Stimulated activated CD4-positive, alpha-beta T cell treated with anti-CD3 and anti-CD28 coated beads, Interleukin-4, amount 100 ng/mL, for 48 hours (primary cell): ENCODE measurements at places on chromosomes 4 and X.

DNA sequence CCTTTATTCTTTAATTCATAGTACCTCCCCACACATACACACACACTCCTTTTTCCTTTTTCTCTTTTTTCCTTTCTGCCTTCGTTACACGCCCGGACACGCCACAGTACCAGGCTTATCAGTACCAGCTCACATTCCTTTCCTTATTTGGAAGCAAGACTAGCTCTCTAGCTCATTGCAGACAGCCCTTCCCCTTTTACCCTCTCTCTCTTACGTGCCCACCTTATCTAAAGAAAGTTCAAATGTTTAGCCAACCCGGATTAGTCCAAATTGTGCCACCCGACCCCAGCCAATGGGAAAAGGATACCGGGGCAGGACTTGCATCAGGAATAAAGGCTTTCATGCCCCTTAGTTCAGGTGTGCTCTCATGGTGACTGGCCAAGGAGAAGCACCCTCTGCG lies 194.7 kb upstream of the VCX3A start:
- no peak for DNase-seq

DNA sequence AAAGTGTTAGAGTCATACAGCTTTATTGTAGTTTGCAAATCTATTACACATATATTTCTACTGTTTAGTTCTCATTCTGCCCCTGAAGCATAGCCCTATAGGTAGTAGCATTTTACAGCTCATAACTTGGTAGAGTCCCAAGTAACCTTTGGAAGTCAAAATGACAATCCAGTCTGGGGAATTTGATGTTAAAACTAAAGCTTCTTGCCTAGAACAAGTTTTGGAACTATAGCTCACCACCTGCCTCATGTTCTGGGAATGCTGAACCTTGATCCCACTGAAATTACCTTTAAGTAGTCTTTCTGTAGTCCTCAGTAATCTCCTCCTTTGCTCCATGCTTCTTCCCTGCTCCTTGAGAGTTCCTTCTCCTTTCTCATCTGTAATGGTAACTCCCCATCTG lies 8.4 kb downstream of the UGT8 start:
- no peak for DNase-seq

DNA sequence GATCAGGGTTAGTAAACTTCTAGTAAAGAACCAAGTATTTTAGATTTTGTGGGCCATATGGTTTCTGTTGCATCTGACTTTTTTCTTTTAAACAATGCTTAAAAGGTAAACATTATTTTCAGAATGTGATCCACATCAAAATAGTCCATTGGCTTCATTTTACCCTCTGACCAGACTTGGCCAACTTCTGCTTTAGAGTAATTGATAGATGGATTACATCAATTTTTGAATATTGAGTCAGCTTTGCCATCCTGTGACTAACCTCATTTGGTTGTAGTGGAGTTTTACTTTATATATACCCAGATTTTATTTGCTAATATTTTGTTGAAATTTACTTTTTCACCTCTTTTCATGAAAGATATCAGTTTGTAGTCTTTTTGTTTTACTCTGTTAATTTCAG lies 559.8 kb downstream of the TLL1 start:
- DNase-seq = no peak

- no peak for DNase-seq
These were observed 5.2 kb downstream of the BMPR1B start for GRCh38 chr4:94763005-94763404.

DNA sequence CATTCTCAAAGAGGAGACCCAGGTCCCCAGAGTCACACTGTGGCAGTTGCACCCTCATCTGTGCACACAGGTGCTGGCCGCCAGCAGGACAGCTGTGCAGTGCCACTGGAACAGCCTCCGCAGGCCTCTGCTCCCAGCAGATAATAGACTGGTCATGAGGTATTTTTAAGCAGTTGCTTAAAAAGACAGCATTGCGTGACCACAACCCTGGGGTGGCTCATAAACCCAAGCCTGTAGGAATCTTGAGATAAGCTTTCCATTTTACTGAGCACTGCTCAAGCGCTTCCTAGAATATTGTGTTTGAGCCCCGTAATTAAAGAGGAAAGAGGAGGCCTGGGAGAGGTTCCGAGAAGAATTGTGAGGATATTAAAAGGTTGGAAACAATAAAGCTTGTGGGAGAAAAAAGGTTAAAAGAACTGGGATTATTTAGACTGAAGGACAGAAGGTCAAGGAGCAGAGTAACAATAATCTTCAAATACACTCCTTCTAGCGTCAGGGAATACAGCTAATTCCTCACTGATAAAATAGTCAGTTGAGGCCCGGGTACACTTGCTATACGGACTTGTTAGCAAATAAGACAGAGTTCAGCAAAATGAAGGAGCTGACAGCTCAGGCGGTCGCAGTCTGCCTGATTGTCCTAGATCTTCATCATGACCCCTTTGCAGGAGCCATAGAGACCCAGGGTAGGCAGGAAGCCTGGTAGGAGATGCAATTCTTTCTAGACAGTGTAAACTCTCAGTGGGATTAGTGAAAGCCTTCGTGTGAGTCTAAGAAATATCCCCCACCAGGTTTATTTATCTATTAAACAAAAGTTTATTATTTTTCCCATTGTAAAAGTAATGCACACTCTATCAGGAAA lies 86.2 kb upstream of the KIT start:
- DNase-seq = no peak

GRCh38 chrX:13755254-13755653 lies 20.7 kb downstream of the OFD1 start:
- no peak for DNase-seq

DNA sequence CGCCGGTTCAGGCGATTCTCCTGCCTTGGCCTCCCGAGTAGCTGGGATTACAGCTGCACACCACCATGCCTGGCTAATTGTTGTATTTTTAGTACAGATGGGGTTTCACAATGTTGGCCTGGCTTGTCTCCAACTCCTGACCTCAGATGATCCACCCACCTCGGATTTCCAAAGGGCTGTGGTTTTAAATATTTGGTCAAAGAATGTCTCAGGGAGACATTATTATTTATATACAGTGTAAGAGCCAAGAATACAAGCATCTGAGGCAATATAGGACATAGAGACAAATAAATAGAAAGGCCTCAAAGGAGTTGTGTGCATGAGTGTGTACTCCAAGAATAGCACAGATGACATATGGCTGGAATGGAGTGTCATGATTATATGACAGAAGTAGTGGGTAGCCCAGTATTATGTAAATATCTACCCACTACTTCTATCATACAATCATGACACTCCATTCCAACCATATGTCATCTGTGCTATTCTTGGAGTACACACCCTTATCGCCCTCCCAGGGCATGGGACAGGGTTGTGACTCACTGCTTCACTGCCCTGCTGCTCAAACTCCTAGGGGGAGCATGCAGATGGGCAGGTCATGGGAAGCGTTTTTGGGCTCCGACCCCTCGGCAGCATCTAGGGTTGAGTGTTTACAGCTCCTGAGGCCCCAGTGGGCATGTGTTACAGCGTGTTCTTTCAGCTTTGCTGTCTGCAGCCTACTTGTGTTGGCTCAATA lies 1649.8 kb upstream of the PCDH10 start:
- no peak for DNase-seq

DNA sequence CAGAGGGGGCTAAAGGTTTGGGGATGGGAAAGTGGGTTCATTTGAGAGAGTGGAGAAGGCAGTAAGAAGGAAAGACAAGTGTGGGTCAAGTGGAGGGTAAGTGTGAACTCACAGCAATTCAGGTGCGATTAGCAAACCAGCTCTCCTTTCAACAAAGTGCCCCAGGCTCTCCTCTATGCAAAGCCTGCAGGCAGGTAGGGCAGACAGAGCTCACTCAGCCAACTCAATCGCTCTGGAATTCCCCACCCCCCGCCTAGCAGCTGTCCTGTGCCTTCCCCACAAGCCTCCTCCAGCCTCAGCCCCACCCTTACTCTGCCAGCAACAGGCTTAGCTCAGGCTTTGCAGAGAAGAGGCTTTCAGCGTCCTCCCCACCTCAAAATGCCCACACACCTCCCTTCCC lies 14.8 kb upstream of the MAMLD1 start:
- DNase-seq = no peak

GRCh38 chrX:13047759-13048158 lies 3.3 kb upstream of the FAM9C start:
- DNase-seq = no peak

DNA sequence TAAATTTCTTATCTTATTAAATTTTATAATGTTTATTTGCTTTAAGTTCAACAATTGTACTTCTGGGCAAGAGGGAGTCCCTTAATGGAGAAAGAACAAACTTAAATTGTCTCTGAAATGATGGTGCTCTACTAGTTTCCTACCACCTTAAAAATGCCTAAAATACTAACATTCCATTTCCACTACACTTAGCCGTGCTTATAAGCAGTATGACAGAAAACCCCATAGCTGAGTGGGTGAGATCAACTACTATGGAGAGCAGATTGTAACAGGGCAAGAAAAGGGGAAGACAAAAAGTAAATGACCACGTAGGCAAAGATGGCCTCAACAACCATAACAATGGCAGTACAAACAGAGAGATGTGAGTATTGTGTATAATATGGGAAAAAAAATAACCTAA lies 35.0 kb downstream of the RFC1 start:
- DNase-seq = no peak

DNA sequence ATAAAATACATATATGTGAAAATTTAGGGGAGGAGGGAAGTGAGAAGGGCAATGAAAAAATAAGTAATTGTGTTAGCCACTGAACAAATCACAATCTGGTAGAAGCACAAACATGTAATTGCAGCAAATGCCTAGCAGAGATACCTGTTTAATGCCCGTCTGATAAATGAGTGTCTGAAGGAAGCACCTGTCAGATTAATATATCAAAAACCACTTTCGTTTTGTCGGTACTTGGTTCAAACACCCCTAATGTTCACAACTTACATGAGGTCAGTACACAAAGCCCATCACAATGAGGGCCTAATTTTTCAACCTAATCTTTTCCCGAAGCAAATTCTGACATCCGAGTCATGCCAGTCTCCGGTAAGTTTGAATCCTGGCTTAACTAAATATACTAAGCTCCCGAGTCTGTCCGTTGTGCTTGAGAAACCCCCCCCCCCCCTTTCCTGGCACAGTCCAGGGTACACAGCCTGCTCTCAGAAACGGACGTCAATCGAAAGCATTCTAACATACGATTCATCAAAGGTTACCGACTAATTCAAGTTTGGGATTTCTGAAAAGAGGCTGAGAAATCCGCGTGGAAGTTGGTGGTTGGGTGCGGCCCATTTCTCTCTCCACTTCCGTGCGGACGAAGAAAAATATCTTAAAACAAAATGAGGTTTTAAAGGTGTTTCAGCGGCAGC lies 758 bp downstream of the SDAD1 start:
- DNase-seq = no peak

- no peak for DNase-seq
These were observed 18.4 kb downstream of the IQSEC2 start for GRCh38 chrX:53262918-53263394.

DNA sequence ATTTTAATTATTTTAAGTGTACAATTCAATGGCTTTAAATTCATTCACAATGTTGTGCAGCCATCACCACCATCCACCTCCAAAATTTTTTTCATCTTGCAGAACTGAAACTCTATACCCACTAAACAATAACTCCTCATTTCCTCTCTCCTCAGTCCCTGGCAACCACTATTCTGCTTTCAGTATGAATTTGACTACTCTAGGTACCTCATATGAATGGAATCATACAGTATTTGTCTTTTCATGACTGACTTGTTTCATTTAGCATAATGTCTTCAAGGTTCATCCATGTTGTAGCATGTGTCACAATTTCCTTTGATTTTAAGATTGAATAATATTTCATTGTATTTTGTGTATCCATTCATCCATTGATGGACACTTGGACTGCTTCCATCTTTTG lies 46.9 kb downstream of the KIF4A start:
- DNase-seq = no peak

GRCh38 chr4:183264614-183265013 lies 55.5 kb downstream of the CLDN22 start:
- no peak for DNase-seq

DNA sequence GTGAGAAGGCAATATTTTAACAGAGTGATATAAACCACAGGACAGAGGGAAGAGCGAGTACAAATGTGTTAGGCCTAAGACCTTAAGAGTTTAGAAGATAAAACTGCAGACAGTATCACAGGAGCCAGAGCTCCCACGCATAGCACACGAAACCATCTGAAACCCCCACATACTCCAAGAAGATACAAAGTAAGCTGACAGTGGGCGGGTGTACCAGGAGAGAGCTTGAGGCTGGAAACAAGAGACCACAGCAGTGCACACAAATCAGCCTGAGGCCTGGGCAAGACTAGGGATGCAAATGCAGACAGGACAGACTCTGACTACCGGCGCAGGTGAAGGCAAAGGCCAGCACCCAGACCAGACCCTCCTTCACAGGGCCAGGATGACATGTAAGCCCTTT lies 54.1 kb upstream of the ARHGAP24 start:
- DNase-seq = no peak

DNA sequence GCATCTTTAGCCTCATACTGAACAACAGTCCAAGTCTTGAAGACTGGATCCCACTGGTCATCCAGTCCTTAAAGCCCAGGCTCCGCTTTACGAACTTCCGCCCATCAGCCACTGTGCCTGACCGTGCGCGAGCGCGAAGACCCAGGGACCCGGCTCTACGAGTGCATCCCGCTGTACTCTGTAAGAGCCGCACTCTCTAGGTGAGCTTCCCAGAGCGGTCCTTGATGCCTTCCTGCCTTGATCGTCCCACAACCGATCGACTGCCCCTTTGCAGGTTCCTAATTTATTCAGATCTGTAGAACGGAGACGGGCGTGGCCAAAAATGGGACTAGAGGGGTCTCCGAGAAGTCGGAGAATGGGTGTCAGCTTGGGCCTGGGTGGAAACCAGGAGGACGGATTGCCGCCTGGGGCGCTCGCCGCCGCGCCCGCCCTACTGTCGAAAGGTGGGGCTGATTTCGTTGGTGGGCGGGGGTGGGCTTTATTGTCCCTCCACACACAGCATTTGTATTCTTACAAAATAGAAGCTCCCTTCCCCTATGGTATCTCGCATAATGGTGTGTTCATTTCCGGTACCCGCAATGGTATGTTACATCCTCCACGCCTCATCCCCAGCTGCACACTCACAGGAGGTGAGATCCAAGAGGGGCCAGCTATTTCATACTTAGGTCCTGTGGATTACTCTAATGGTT lies 42.3 kb upstream of the FAM156A start:
- DNase-seq = no peak

DNA sequence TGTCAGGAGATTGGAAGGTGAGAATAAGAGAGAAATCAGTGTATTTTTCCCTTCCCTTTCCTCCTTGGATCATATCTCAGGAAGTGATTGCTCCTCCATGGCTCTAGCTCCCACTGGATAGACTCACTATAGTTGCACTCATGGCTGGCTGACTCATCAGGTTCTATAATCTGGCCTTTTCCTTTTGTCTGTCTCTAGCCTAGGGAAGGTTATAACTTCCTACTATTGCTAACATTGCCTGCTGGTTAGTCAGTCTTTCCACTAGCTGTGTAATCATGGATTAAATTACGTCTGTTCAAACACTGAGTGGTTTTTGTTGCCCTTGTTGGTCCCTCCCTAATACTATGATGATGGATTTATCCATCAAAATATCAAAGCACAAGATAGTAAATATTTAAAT lies 195.5 kb upstream of the VEGFC start:
- no peak for DNase-seq
